ENCODE measurements at places on chromosomes 12 and 14.
A peak's percentile ranks its signal among the peaks of the same experiment; 100 is the strongest.

GRCh38 chr12:42473561-42473960 lies 116.0 kb downstream of the PRICKLE1 start:
- DNase-seq = no peak

DNA sequence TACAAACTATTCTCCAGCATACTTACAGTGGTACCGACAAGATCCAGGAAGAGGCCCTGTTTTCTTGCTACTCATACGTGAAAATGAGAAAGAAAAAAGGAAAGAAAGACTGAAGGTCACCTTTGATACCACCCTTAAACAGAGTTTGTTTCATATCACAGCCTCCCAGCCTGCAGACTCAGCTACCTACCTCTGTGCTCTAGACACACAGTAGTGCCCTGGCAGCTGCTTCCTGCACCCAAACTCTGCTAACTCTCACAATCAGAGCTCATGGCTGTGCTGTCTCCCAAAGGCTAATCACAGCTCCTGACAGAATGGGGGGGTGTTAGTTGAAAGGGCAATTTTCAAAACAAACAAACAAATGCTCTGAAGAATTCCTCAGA lies 95.2 kb upstream of the OR4E1 start:
- DNase-seq = no peak

- no peak for DNase-seq
Observed at GRCh38 chr12:12521888-12522287, 40.8 kb downstream of the DUSP16 start.

GRCh38 chr12:77087427-77087826 lies 22.1 kb upstream of the E2F7 start:
- DNase-seq = no peak

DNA sequence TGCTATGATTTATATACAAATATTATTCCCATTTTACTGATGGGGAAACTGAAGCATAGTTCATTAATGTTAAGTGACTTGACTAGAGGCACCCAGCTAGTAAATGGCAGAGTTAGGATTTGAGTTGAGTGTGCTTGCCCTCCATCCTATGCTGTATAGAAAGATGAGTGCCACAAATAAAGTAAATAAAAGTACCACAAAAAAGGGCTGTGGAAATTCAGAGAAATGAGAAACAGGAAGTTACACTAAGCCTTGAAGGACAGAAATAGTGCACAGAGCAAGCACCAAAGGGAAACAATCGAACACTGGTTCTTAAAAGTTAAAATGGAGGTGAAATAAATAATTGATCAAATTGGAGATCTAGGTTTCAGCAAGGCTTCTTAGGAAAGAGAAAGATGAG lies 9.2 kb upstream of the ABCD2 start:
- no peak for DNase-seq

GRCh38 chr12:120818416-120818815 lies 85.7 kb downstream of the SPPL3 start:
- DNase-seq = no peak

GRCh38 chr14:97337670-97338069 lies 540.5 kb downstream of the VRK1 start:
- no peak for DNase-seq

DNA sequence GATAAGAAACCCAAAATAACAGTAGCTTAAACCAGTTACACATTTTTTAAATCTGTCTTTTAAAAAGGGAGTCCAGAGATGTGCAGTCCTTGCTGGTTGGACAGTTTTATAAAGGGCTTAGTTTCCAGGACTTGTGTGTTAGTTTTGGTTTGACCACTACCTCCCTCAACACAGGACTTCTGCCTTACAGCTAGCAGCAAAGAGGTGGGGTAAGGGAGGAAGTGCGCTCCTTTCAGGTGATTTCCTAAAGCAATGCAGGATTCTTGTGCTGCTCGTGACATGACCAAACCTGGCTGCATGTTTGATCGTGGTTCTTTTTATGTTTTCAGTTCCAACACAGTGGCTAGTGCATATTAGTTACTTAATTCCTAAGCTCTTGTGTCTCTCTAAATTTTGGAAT lies 266.2 kb downstream of the TMTC2 start:
- no peak for DNase-seq

- no peak for DNase-seq
Observed at GRCh38 chr14:71449316-71450055, 482.7 kb upstream of the RGS6 start.

DNA sequence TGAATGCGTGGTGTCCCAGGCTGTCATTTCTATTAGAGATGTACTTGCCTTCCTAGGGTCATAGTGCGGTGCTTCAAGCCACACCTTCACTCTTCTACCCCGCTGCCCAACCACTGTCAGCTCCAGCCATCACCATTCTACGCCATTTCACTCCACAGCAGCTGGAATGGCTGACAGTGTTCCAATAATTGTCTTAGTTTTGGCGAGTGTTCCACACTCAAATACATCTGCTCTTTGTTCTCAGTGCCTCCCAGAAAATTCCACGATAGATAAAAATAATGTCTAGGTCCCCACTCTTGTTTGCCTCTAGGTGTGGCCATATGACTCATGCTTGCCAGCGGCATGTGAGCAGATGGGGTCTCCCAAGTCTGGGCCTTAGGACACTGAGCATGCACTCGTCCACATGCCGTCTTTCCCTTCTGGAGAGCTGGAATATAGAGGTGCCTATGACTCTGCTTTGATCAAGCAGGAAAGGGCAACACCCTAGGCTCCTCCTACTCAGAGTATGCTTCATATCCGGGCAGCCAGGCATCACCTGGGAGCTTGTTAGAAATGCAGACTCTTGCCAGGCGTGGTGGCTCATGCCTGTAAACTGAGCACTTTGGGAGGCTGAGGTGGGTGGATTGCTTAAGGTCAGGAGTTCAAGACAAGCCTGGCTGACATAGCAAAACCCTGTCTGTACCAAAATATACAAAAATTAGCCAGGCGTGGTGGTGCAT lies 163.0 kb downstream of the BRMS1L start:
- DNase-seq = peak; percentile 1

GRCh38 chr12:3928538-3929184 lies 55.5 kb upstream of the PARP11 start:
- no peak for DNase-seq

GRCh38 chr12:42076976-42077375 lies 67.7 kb downstream of the GXYLT1 start:
- DNase-seq = no peak

DNA sequence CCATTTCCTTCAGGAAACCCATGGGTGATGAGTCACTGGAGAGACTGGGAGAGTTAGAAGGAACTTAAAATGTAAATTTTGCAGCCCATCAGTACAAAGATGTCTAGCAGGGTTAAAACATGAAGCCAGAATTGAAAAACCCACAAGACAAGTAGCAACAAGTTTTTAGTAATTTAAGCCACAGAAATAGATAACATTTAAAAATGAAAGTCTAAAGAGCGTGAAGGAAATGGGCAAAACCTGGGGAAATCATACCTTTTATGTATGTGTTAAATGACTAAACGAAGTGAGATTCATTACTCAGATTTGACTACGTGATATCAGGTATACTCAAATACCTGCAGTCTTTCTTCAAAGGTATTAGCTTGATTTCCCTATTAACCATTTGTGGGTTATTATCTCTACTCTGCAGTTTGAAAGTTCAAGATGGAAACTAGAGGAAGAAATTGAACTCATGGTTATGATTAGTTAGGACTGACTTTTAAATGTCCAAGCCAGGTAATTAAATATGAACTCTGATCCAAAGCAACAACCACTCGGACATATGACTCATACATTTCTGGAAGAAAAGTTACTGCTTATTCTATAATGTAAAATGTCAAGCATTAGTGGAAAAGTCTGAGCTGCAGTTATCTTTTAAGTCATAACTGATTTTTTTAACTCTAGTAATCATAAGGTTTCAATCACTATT lies 84.1 kb downstream of the ITPR2 start:
- DNase-seq = peak; percentile 22

- DNase-seq = no peak
Observed at GRCh38 chr12:55631733-55632132, 5.0 kb upstream of the OR10P1 start.

DNA sequence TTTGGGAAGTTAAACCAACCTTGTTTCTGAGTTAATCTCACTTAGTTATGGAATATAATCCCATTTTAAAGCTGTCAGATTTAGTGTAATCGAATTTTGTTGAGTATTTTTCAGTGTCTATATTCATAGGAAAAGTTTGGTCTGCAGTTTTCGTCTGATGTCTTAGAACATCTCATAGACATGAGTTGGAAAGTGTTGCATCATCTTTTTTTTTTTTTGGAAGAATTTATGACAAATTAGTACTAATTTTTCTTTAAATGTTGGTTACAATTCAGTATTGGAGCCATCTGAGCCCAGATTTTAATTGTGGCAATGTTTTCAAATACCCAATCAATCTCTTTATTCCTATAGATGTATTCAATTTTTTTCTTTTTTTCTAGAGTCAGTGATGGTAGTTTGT lies 27.9 kb downstream of the C12orf50 start:
- no peak for DNase-seq

GRCh38 chr12:93684716-93685115 lies 7.5 kb downstream of the CRADD start:
- DNase-seq = no peak

- DNase-seq = peak; percentile 71
Observed at GRCh38 chr12:105935106-105935505, 203.6 kb downstream of the NUAK1 start.

GRCh38 chr14:63477556-63477955 lies 65.6 kb downstream of the PPP2R5E start:
- DNase-seq = no peak

- DNase-seq = no peak
Observed at GRCh38 chr12:15256761-15257160, 35.5 kb upstream of the RERG start.

GRCh38 chr12:80815351-80815750 lies 98.6 kb downstream of the MYF5 start:
- DNase-seq = no peak

- no peak for DNase-seq
Observed at GRCh38 chr12:10366875-10367274, 23.0 kb downstream of the KLRK1 start.

GRCh38 chr14:33936391-33936790 lies 14.5 kb downstream of the EGLN3 start:
- no peak for DNase-seq

GRCh38 chr14:65344011-65344410 lies 68.5 kb upstream of the FUT8 start:
- no peak for DNase-seq

DNA sequence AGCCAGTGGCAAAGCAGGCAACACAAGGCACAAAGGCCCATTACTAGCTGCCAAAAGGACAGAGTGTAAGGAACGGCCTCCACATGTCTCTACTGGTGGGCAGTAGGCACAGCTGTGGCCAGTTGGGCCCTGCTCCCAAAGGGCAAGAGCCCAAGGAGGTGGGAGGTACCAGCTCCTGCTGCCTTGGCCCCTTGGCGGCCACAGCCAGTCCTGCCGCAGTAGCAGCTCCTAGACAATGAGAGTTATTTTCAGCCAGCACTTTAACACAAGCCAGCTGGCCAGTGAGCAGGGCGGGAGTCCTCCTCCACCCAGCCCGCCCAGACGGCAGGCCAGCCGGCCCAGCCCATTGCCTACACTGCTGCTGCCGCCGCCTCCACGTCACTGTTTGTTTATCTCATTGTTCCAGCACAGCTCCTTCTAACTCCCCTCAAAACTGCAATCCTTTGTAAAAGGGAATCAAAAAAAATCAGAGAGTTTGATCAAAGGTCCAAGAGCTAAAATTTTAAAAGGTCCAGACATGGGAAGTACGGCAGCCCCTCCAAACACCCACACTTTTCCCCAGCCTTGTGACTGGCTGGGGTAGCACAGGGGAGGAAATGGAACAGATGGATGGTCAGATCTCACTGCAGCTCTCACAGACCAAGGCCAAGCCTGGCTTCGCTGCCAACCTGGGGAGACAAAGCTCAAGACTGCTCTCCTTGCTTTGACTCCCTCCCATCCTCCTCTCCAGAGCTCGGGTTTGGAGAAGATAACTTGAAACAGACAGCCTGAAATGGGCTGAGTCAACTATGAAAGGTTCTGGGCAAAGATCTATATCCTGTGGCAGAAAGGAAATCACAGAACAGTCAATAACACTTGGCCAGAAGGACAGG lies 33.5 kb downstream of the FMNL3 start:
- peak; percentile 79 for DNase-seq

DNA sequence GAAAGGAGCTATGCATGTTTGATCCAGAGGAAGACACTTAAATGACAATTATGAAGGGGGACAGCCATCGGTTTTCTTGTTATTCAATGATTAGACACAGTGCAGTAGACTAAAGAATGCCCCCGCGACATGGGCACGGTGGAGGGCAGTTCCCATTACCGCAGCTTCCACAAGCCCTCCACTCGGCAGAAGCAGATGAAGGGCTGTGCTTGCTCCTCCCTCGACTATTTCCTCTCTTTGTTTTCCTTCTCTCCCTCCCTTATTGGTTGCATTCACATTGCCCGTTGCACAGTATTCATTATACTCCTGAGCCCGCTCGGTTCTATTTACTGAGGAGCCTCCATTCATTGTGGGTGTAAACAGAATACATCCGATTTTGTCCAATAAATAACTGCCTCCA lies 138.8 kb upstream of the RASSF8 start:
- DNase-seq = no peak

DNA sequence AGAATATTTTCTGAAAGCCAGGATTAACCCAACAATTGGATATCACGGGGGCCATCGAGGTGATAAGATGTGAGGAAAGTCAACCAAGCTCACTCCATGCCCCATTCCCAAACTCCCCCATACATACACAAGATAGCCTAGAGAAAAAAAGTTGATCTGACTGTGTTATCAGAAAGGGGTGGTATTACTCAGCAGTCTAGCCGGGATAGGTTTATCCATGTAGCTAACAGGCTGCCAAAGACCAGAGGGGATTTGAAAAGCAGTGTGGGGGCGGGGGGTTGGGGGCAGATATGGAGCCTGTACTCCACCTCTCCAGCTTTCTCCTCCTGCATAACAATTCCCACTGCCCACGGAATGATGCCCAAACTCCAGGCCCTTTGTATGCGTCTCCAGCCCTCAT lies 13.2 kb upstream of the MAP1LC3B2 start:
- no peak for DNase-seq

- DNase-seq = peak; percentile 40
Observed at GRCh38 chr14:63248211-63248610, 44.0 kb downstream of the RHOJ start.

DNA sequence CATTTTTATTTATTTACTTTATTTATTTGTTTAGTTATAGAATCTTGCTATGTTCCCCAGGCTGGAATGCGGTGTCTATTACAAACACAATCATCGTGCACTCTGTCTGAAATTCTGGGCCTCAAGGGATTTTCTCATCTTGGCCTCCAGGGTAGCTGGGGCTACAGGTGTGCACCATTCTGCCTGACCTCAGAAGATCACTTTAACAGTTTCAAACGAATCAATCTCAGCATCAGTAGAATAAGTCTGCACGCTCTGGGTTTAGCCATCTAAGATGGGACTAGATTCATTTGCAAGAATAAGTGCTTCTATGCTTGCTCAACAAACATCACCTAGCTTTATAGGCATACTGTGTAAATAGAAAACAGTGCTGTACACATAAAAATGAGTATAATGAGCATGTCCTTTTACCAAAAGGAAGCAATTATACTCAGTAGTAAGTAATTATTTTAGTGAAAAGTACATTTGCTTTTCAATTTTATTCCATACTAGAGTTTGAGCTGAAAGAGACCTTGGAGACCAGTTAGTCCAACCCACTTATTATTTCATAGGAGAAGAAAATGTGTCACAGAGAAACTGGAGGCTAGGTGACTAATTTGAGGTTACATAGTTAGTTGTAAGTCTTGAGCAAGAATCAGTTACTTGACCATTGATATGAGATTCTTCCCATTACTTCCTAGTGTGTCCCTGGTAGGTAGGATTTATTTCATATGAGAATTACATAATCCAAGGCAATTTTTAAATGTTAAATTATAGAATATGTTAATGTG lies 456.5 kb upstream of the LMO3 start:
- DNase-seq = peak; percentile 70

- DNase-seq = no peak
Observed at GRCh38 chr12:1422604-1423315, 171.6 kb downstream of the FBXL14 start.

GRCh38 chr14:105417690-105418121 lies 1.9 kb upstream of the MTA1 start:
- DNase-seq = no peak
